ENCODE measurements at places on chromosomes 11 and 22. TPM values are rescaled to one million over a fixed set of nuclear protein-coding genes. Genes with fewer than 3 reads are reported as not detected.

The RTN4RL2 gene
- total RNA-seq = 0.17 TPM

- DNase-seq = no peak
Measured at GRCh38 chr11:19559746-19560145, 152.9 kb upstream of the NAV2 start.

The HEPACAM gene
- total RNA-seq = not detected

GRCh38 chr11:9103542-9104276 is 12.3 kb upstream of the SCUBE2 start:
- DNase-seq = no peak

- DNase-seq = peak; percentile 76
Measured at GRCh38 chr11:118198370-118198769, 21.9 kb upstream of the SCN2B start.

GRCh38 chr22:25728071-25728470 is 13.9 kb upstream of the MYO18B start:
- no peak for DNase-seq

The OR4A47 gene
- total RNA-seq = not detected

- peak; percentile 48 for DNase-seq
Measured at GRCh38 chr11:64859542-64860414, 15.3 kb upstream of the CDC42BPG start.

DNA sequence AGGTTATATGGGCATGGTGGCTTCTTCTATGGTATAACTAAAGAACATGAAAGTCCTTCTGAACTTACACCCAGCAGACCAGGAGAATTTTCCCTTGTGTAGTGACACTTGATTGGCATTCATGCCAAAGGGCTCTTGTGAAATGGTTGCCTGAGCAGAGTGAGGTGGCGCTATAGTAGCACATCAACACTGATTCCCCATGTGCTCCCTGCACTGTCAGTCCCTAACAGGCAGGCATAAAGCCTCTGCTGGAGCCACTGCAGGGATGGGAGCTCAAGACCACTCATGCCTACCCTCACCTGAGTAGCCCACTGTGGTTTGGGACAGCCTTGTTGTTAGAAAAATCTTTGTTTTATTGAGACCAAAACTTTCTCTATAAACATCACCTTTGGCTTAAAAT is 92.6 kb upstream of the LIN7C start:
- DNase-seq = no peak
